Right renal pelvis (tissue), 4 donors: ENCODE measurements at places on chromosomes 12 and 14.

- no peak for DNase-seq
Measured at GRCh38 chr14:103155010-103155409, 31.7 kb downstream of the TNFAIP2 start.

DNA sequence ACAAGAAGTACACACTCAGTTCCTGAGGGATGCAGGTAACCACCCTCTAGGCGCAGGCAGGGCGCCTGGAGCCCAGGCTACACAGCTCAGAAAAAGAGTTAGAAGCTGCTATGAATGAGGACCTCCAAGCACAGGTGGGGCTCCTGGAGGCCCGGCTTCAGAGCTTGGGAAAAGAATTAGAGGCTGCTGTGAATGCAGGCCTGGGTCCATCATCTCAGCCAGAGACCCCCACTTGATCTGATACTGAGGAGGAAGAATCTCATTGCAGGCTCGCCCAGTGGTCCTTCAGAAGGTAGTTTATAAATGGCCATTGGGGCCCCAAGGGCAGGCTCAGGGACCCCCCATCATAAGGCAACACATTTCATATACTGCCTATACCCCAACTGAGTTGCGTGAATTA, 556.4 kb downstream of the SLC6A15 start:
- no peak for DNase-seq

- DNase-seq = no peak
Measured at GRCh38 chr14:26935733-26936132, 337.9 kb upstream of the NOVA1 start.

- no peak for DNase-seq
Measured at GRCh38 chr12:27123642-27124041, 41.3 kb upstream of the C12orf71 start.

GRCh38 chr12:52867642-52868041, 18.8 kb upstream of the KRT78 start:
- DNase-seq = no peak

DNA sequence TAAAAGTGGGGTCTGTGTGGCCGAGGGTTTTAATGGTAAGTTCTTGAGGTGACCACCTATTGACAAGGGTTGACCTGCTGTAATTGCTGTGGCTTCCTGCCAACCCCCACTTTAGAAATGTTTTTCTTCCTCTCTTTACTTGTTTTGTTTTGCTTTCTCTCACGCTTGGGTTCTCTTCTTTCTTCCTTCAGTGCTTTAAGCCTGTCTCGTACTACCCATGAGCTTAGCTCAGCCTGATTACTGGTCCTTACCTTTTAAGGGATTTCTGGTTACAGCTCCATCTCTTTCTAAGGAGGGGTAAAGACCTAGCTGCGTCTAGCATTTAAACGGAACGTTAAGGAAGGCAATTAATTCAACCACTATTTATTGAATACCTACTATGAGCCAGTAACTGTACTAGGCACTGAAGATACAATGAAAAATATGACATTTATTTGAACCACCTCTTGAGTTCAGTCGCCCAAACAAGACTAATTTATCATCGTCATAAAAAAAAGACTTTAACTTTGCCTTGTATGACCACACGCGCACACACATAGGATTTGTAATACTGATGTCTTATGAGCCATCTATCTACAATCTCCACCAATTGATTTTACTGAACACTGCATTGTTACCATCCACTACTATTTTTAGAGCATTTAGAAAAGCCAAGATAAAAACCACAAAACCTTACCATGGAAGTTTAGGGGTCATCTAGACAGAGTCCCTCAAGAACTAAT, 888 bp upstream of the PPP1R12A start:
- DNase-seq = no peak

- no peak for DNase-seq
Measured at GRCh38 chr14:95850429-95850828, 26.2 kb upstream of the TUNAR start.

DNA sequence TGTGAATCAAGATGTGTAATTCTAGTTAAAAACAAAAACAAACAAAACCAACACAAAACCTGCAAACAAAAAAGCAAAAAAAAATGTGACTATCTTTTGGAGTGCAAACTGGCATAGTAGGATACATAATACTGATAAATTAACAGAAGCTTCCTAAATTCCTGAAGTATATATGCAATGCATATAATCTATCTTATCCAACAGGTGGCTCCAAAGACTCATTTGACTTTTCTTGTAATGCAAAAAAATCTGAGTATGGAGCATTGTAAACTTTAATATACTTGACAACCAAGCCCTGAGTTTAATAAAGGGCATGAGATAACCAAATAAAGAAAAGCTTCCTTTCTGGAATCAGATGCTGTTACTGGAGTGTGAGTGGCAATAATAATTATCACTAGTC, 1003.6 kb downstream of the FSCB start:
- peak; percentile 9 for DNase-seq

DNA sequence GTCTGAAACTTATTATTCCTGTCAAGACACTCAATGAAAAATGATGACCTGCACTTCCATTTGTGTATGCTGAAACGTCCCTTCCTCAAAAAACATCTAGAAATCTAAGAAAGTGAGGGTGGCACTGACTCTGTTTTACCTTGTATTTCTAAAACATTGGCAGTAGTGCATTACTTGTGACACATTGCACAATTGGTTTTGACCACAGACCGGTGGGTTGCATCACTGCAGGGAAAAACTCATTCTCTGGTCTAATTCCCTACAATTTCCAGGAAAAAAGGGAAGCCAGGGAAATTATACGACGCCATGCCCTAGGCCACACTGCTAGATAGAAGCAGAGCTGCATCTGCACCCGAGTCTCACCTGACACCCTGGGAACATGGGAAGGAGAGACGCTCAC, 156.7 kb downstream of the NTF3 start:
- DNase-seq = no peak

DNA sequence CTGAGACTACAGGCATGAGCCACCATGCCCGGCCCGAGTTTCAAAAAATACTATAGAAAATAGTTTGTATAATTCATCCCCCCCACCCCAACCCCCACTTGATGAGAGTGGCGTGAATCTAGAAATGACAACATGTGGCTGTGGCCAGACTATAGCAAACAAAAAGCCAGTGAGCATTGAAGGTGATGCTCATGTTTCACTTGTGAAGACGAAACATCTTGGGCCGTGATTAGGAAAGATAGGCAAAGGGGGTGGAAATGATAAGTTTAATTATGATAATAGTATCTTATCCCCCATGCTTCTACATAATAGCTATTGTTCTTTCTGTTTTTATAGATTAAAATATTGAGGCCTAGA, 8.5 kb downstream of the BORCS5 start:
- DNase-seq = no peak

- no peak for DNase-seq
Measured at GRCh38 chr14:78933166-78933565, 763.0 kb downstream of the NRXN3 start.

DNA sequence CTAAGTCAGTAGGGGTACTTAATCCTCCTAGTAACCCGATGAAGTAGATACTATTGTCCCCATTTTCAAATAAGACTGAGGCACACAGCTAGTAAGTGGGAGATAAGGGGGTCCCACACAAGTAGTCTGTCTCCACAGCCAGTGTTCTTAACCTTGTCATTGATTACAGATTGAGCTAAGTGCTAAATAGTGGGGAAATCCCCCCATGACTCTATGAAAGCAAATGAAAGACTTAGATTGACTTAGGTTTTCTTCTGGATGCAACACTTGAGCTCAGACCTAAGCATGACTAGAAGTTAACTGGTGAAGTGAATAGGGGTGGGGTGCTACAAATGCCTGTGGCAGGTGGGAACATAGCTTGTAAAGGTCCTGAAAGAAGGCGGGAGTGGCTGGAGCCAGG, 73.8 kb downstream of the SYNE2 start:
- no peak for DNase-seq

GRCh38 chr14:94665121-94665520, 52.9 kb downstream of the SERPINA3 start:
- no peak for DNase-seq

- no peak for DNase-seq
Measured at GRCh38 chr14:26820138-26820537, 222.3 kb upstream of the NOVA1 start.

DNA sequence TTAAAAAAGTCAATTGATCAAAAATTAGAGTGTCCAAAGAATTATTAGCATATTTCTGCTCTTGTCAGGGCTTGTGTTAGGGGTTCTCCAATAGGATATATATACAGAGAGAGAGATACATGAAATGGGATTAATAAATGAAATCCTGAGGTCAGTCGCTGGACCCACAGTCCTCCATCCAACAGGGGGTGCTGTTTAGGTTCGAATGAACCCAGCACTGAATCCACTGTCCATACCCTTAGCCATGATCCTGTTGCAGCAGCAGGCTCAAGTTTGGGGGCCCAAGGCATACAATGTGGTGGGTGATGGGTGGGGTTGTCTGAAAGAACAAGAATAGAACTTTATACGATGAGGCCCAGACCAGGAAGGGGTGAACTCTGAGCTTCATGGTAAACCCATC, 780 bp upstream of the MYO1H start:
- DNase-seq = no peak

GRCh38 chr14:48289701-48290100, 614.3 kb upstream of the MDGA2 start:
- no peak for DNase-seq

GRCh38 chr12:114678028-114678427, 5.9 kb downstream of the TBX3 start:
- DNase-seq = no peak

DNA sequence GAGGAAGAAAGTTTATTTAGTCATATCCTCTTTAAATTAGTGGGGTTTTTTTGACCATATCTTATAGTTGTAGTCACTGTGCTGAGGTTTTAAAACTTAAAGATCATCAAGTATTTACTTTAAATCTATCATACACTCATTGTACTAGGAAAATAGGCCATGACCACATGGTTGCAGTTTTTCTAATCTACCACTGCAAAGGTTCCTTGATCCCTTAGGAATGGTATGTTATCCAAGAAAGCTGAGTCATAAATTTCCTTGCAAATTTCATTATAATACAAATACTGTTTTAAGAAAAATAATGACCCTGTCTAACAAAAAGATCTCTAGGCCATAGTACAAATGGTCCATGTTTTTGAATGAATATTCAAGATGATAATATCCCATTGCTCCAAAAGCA, 74.7 kb downstream of the DBX2 start:
- DNase-seq = no peak

GRCh38 chr14:20811986-20812975, 9.6 kb upstream of the RNASE1 start:
- DNase-seq = no peak

GRCh38 chr12:97753332-97753731, 290.7 kb downstream of the RMST start:
- DNase-seq = no peak

- no peak for DNase-seq
Measured at GRCh38 chr14:78048120-78048519, 122.1 kb upstream of the NRXN3 start.

- DNase-seq = no peak
Measured at GRCh38 chr14:106062502-106063272, 536.3 kb downstream of the TMEM121 start.

GRCh38 chr12:31818623-31819268, 89.9 kb upstream of the AMN1 start:
- no peak for DNase-seq

GRCh38 chr12:93962336-93962735, 186.0 kb upstream of the PLXNC1 start:
- DNase-seq = no peak

DNA sequence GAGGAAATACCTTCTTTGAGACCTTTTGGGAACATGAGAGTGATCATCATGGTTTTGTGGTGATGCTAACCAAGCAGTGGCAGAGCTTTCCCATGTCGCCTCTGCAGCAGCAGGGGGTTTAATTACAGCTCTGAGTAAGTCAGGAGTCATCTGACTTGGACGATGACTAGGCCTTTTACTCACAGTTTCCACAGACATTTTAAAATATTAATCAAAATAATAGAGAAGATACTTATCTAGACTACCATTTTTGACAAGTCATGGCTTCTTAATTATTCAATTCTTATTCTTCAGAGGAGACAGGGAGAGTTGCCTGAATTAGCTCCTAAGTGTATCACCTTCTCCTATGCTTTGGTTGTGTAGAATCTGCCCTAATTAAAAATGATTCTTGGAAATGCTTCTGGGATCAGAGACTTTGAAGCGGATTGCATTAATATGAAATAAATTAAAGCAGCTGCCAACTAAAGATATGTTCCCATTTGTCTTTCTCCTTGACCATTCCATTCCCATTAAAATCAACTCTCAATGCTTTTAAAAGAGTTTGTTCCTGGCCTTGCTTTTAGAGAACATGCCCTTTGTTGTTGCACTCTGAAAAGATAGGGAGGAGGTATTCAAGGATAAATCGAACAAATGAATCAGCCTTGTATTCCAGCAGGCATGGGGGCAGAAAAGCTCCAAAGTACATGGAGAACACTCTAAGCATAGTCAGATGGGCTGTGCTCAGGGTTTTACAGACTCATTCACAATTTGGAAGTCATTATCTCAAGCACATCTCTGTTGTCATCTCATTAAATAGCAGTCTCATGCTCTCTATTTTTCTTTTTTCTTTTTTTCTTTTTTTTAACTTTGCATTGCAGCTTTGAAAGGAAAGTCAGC, 7.7 kb upstream of the IFNG-AS1 start:
- DNase-seq = no peak

DNA sequence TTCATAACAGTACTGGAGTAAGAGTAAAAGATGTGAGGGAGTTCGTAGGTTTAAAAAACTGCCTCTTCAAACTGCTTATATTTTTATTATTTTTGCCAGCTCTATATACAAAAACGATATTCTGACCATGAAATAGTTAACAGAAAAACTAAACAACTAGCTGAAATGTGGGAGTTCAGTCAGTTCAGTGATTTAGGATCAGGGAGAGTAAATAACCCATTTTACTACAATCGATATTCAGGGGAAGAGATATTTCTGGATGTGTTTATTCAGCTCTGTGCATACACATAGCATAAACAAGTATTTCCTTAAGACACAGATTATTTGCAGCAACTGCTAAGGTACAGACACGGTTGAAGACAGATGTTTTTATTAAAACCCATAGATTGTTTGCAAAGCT, 470.9 kb downstream of the TMTC2 start:
- DNase-seq = no peak

DNA sequence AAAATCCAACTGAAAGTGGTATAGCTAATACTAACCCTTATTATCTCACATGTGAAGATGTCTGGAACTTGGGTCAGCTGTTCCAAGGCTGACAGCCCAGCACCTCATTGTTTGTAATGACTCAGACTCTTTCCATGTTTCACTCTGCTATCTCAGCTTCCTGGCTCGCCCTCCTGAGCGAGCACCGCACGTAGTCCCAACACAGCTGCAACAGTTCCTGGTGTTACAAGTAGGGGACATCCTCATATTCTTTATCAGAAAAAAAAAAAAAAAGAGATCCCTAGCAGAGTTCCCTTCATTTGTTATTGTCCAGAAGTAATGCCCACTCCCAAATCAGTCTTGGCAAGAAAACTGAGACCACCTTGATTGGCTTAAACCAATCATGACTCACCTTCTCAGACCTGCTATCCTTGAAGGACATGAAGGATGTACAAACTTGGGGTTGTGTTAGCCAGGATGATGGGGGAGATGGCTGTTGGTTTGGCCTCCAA, 92.5 kb downstream of the ADCK1 start:
- no peak for DNase-seq
